ENCODE measurements at places on chromosomes 4 and X.

DNA sequence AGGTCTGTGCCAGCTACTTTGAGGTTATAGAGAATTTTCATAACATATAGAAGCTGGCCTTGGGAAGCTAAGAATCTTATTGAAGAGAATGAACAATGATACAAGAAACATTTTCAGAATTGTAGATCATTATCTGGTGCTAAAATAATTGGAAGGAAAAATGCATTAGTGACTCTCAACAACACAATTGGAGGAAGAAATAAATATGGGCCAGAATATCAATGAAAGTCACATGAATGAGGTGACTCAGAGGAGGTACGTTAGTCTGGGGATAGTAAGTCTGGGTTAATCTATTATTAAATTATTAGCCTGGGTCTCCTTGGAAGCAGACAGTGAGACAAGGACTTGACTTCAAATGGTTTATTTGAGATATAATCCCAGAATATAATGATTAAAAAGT is 529.3 kb upstream of the SLIT2 start:
- no peak for DNase-seq

DNA sequence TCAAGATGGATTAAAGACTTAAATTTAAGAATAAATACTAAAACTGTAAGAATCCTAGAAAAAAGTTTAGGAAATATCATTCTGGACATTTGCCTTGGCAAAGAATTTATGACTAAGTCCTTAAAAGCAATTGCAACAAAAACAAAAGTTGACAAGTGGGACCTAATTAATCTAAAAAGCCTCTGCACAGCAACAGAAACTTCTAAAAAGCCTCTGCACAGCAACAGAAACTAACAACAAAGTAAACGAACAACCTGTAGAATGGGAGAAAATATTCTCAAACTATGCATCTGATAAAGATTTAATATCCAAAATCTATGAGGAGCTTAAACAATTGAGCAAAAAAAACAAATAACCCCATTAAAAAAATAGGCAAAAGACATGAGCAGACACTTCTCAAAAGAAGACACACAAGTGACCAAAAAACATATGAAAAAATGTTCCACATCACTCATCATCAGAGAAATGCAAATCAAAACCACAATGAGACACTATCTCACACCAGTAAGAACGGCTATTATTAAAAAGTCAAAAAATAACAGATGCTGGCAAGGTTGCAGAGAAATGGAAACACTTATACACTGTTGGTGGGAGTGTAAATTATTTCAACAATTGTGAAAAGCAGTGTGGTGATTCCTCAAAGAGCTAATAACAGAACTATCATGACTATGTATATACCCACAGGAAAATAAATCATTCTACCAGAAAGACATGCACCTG is 5.5 kb upstream of the OPRPN start:
- DNase-seq = peak; percentile 41

- no peak for DNase-seq
Measured at GRCh38 chr4:141705747-141706377, 69.5 kb downstream of the IL15 start.

DNA sequence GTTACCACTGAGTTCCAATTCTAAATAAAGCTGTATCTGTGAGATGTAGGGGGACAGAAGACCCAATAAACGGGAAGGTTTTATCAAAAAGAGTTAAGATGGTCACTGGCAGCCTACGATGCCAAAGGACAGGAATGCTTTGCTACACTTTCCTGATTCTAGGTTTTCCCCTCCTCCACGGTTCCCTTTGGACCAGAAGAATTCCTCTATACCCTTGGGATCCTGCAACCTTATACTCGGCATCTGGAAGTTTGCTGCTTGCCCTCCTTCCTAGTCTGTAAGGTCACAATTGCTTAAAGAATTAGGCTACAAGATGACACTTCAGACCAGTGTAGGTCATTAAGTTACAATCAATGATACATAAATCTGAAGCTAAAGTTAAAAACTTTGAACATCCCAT is 64.3 kb downstream of the SCML2 start:
- DNase-seq = no peak

DNA sequence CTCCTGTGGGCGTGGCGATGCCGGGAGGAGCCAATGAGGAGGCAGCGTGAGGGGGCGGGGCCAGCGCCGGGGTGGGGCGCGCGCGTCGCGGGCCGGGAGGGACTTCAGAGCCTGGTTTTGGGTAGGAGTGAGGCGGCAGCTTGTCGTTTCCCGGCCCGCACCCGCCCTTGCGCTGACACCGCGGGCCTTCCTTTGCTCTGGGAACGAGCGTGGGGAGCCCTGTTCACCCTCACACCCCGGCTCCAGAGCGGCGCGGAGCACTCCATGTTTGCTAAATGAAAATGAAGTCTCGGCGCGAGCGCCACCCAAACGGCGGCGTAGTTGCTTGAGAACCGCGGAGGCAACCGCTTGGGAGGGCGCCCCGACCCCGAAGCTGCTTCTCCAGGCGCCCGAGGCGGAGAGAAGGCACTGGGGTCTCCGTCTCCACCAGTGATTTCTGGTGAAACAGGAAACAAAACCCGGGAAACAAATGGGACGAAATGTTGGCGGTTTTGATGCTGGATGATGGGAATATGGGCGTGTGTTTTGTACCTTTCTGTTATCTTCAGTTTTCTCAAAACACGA is 497 bp upstream of the GRPEL1 start:
- no peak for DNase-seq

DNA sequence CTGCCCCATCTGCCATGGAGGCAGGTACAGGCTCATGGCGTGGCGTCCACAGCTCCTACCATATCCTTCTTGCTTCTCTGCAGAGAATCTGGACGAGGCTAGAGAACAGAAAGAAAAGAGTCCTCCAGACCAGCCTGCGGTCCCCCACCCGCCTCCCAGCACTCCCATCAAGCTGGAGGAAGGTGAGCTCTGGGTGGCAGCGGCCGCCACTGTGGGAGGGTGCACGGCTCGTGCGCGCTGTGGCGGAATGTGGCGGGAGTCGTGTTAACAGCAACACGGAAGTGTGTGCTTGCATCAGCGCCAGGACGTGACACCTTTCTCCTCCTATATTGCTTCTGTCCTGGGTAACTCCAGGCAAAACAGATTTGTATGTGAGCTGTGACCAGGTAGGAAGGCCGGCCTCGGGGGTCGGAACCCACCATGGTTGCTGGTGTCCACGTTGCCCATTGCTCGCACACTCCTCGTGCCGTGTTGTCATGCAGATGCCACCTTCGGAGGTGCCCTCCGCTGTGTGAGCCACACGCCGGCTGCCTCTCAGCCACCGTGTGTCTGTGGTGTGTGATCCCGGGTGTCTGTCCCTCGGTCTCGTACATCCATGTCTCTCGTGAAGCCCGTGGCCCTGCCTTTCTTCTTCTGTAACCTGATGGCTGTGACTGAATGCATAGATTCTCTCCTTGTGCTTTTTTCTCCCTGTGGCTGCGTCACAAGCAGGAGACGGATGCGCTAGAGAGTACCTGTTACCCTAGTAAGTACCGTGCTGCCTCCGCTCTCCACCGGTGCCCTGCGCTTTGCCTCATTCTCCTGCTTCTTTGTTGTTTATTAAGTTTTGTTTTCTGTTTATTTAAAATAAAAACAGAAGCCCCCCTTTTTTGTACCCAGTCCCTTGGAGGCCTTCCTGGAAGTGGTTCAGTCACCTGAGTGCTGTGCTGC is 37.0 kb downstream of the NOP14 start:
- no peak for DNase-seq

DNA sequence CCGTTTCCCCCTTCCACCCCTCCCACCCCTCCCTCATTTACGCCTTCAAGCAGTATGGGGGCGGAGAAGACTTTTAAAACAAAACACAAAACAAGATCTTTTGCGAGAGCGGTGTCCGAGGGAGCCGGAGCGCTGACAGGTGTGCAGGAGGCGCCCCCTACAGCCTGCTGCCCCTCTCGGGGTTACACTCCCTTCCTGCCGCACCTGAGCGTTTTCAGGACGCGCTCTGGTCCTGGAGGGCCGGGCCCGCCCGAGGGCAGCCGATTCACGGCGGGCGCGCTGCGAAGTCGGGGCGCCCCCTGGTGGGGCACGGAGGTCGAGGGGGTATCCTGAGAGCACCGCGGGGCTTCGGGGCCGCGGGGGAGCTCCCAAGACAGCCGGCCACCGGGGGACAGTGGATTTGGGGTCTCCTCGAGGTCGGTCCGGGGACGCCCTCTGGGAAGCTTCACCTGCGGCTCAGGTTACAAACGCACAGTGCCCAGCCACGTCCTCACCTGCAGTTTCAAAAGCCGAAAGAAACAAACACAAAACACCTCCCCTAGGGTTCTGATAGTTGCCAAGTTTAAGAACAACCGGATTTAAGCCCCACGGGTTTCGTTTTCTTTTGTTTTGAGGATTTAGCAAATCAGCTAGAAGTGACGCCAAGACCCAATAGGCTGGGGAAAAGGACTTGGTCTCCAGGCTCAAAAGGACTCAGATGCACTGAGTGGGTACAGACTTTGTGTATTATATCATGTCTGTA is 8.0 kb upstream of the NEUROG2 start:
- DNase-seq = peak; percentile 92

GRCh38 chrX:10233696-10234095 is 76.9 kb downstream of the CLCN4 start:
- DNase-seq = no peak

DNA sequence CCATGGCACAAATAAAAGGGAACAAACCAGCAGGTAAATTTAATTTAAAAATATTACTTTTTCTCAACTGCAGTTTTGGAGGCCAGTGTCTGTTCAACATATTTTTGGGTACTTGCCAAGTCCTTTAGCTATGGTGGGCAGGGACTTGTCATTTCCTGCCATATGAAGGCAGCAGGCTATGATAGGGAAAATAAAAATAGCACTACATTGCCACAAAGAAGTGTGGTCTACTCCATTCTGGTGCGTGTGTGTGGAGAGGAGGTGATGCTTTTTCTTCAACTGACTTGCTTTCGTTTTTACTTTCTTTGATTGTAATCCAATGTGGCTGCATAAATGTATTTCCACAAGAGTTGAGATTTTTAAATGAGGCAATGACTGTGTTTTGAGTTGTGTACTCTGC is 17.2 kb downstream of the GPR174 start:
- peak; percentile 80 for DNase-seq

- no peak for DNase-seq
Measured at GRCh38 chr4:126264839-126265238, 950.1 kb downstream of the FAT4 start.

DNA sequence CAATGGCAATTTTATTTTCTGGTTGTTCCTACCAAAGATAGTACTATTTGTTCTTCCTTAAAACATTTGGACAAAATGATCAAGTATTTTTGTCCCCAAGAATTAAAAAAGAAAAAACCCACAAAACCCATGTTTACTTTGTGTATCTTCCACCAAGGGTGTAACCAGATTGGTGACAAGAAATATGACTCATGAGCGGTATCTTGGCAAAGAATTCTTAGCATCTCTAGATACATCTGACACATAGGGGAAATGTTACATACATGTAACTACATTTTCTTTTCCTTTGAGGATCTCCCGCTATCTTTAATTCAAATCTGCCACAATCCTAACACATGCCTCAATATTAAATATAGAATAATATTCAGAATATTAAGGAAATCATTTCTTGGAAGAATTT is 78.7 kb downstream of the WDFY3 start:
- DNase-seq = no peak

GRCh38 chrX:112840382-112841113 is at the start of gene AMOT:
Gene AMOT (minus strand): TSS chrX:112840831. CDS start chrX:112823126, 17,705 bp downstream.
- DNase-seq = peak; percentile 53

GRCh38 chr4:47597696-47598095 is 112.6 kb downstream of the ATP10D start:
- DNase-seq = no peak

DNA sequence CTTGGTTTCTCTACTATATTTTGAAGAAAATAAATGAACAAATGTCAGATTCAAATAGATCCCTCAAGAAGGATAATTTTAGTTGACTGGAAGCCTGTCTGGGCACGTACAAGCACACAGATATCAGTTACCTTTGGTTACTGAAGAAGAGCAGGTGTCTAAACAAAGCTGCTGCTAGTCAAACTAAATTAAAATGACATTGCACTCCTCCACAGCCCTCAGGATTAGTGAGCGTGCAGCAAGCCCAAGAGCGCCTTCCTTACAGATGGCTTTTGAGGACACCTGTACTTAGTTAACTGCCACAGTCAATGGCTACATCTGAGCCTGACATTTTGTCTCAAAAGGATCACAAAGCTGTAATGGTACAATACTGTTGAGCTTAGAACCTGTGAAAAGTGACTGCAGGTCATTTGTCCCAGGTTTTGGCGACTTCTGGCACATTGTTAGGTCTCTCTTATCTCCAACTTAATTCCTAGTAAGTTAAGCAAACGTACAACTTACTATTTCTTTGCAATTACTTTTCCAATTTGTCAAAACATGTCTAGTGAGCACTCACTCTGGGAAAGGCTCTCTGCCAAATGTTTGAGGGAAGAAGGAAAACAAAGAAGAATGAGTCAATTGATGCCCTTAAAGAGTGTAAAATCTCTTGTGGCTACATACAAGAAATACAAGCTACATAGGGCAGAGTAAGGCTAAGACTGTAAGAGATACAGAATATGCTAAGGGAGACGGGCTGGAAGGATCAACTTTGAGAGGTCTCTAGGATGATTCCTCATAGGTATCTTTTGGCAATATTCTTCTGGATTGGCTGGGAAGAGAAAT is 25.6 kb upstream of the DAPP1 start:
- DNase-seq = no peak

GRCh38 chrX:72714478-72714916 is 391 bp upstream of the PHKA1 start:
- no peak for DNase-seq

GRCh38 chr4:37241647-37242046 is 2.9 kb upstream of the NWD2 start:
- peak; percentile 47 for DNase-seq

- no peak for DNase-seq
Measured at GRCh38 chr4:7202411-7202810, 10.1 kb downstream of the SORCS2 start.

DNA sequence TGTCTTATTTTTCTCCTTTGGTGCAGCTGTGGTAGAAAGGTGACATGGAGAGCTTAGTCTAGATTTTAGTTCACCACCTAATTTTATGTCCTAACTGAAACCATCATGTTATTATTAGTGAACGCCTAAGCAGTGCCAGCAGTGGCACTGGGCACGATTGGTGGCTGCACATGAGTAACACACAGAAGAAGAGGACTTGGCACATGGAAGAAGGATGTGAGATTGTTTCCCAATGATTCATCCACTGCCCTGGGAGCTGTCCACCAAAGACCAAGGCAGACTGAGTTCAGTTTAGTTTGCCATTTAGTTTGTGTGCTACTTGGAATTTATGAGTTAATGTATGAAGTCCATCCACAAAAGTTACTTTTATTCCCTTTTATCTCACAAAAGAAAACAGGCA is 68.1 kb upstream of the NAP1L5 start:
- DNase-seq = no peak

GRCh38 chr4:118397623-118397979 is 44.8 kb upstream of the PRSS12 start:
- DNase-seq = no peak
